Glutamatergic neuron (in vitro differentiated cells): ENCODE measurements at places on chromosomes 11 and 22. TPM values are rescaled to one million over a fixed set of nuclear protein-coding genes. Genes with fewer than 3 reads are reported as not detected.

LIF gene
- 0.29 TPM for total RNA-seq

OLFML1 gene
- not detected for total RNA-seq

CRYBB3 gene
- not detected for total RNA-seq

LARGE2 gene
- 3.0 TPM for total RNA-seq

GRCh38 chr22:22069450-22070370, 87.1 kb upstream of the TOP3B start:
- no peak for DNase-seq

DNA sequence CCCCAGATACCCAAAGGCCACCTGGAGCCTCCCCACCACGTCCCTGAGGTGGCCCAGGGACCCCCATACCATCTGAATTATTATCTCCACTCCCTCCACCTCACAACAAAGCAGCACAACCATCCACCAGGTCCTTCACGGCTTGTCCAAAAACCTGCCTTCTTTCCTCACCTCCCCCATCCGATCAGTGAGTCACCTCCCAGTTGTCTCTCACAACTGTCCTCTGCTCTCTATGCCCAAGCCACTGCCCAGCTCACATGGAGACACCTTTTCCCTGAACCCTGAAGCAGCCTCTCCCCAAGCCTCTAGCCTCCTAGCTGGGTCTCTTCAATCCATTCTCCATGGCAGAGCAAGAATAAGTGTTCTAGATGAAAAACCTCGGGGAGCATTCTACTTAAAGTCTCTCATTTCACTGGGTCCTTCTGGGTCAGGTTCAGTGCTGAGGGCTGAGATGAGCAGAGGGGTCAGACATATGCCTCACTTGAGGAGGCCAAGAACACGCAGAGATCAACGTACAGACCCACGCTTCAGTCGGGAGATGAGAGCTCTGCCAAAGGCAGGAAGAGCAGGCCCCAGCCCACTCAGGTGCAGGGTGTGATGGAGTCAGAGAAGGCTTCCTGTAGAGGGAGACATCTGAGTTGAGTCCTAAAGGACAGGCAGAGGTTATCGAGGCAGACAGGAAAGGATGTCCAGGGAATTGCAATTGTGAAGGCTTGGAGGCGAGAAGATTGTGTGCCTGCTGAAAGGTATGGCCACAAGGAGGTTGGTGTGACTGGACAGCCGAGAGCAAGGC, 74.7 kb downstream of the PDE2A start:
- DNase-seq: no peak

DNA sequence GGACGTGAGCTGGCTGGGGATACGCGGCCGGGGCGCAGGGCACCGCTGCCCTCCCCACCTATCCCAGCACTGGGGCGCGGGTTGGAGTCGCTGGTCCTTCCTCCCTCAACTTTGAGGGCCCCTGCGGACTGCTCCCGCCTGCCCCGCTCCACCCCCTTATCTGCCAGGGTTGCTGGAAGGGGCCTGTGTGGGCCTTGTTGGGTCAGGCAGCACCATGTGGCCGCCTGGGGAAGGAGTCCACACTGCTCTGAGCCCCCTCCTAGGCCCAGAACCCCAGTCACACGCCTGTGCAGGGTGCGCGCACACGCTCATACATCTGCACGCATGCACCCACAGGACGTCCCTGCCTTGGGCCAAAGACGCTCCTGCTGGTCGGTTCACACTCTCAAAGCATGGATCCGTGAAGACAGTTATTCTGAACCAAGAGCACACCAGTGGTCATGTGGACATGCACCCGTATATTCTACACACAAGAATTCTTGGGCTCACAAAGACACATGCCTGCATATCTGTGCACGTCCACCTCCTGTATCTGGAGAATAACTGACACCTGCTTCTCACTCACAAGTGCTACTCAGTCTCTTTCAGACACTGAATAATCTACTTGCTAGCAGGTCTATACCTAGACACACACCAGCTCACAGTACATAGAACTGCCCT, 710 bp downstream of the TUB start:
- DNase-seq: no peak

GRCh38 chr11:79184285-79184684, 256.5 kb downstream of the TENM4 start:
- DNase-seq: no peak

DNA sequence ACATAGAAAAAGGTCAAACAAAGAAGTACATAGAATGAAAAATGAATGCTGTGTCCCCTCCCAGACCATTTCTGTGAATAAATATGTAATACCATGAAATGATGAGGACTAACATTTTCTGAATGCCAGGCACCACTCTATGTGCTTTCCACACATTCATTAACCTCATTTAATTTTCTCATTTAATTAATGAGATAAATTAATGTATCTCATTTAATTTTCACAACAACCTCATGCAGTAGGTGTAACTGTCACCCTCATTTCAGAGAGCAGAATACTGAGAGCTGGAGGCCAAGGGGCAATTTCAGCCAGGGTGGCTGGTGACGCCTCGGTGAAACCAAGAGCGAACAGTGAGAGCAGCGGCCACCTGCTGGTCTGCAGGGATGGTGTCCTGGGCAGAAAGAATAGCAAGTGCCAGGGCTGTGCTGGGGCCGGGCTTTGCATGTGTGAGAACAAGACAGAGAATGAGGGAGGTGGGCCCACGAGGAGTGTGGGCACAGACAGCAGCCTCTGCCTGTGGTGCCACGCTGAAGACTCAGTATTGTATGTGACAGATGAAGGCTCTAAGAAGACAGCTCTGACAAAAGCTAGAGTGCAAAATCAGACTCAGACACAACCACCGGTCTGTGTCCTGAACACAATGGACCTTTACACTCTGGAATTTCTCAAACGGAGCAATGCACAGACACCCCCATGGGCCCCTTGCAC, 1.8 kb upstream of the SERPIND1 start:
- DNase-seq: peak; percentile 44

DNA sequence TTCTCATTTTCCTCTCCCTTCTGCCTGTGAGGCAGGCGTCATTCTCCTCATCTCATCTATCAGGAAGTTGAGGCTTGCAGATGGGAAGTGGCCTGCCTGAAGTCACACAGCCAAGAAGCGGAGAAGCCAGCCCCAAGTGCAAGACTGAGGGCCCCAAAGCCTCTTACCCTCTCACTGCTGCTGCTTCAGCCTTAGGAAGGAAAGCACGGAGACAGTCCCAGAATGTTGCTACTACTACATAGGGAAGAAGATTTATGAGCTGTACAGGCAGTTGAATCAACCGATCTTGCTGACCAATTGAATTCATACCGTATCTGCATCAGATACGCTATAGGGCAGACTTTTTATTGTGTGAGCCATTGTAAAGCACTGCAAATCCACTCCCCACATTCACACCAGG, 89.0 kb downstream of the CWC15 start:
- DNase-seq: no peak

- DNase-seq: no peak
Measured at GRCh38 chr22:20021196-20022181, 579 bp downstream of the TANGO2 start.
